ENCODE measurements at places on chromosomes 3 and 15.
A peak's percentile ranks its signal among the peaks of the same experiment; 100 is the strongest.

GRCh38 chr3:86109434-86109833 lies 881.5 kb downstream of the VGLL3 start:
- no peak for DNase-seq

- DNase-seq = no peak
These were observed 15.0 kb downstream of the KAT2B start for GRCh38 chr3:20055020-20055775.

DNA sequence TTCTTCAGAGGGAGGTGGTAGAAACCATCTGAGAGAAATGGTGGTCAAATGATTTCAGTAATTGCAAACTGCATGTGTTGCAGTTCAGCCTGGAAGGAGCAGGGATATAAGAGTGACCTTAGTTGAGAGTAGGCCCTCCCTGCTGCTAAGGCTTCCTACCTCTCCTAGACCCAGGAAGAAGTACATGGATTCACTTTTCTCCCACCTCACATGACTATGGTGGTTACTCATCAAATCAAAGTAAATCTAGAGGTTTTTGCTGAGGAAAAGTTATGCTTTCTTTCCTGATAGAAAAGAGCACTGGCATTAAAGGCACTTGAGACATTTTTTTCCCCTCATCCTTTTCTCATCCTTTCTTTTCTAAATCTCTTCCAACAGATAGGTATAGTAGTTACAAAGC lies 43.2 kb upstream of the LEKR1 start:
- DNase-seq = no peak

GRCh38 chr3:67804089-67804488 lies 149.7 kb upstream of the SUCLG2 start:
- DNase-seq = no peak

GRCh38 chr3:182258538-182259177 lies 534.6 kb upstream of the ATP11B start:
- no peak for DNase-seq

DNA sequence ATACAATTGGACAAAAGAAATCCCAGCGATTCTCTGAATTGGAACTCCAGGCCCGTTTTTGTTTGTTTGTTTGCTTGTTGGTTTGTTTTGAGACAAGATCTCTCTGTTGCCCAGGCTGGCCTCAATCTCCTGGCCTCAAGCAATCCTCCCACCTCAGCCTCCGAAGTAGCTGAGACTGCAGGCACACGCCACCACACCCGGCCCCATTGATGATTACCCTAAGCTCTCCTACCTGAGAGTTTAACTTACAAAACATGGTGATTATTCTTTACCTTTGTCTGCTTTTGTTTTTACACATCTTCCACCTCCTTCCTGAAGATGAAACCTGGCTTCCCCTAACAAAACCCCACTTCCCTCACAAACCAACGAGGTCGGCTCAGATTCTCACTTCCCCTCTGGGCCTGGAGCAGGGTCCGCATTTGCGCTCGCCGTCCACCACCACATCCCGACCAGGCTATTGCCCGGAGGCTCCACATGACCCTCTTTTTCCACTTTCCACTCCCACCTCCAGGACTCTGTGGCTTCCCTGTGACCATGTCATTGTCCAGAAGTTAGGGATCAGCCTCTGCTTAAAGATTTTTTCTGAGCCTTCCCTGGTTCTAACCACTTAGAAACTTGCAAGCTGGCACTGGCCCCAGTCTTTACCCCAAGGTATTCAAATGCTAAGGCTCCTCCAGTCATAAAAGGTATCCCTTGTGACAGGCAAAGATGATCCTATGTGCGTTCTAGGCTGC lies 14.8 kb downstream of the KLHL6 start:
- DNase-seq = no peak

- no peak for DNase-seq
These were observed 41.3 kb upstream of the CORO2B start for GRCh38 chr15:68537506-68537905.

GRCh38 chr3:66413151-66413751 lies 87.6 kb downstream of the LRIG1 start:
- DNase-seq = peak; percentile 60

GRCh38 chr3:65935724-65936123 lies 103.0 kb downstream of the MAGI1 start:
- DNase-seq = no peak

DNA sequence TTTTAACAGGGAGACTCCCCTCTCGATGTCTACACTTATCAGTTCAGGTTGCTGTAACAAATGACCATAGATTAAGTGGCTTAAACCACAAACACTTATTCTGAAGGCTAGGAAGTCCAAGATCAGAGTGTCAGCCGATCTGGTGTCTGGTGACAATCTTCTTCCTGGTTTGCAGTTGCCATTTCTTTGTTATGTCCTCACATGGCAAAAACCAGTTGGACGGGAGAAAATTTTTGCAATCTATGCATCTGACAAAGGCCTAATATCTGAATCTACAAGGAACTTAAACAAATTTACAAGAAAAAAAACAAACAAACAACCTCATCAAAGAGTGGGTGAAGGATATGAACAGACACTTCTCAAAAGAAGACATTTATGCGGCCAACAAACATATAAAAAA lies 116.9 kb upstream of the FOXB1 start:
- DNase-seq = no peak

DNA sequence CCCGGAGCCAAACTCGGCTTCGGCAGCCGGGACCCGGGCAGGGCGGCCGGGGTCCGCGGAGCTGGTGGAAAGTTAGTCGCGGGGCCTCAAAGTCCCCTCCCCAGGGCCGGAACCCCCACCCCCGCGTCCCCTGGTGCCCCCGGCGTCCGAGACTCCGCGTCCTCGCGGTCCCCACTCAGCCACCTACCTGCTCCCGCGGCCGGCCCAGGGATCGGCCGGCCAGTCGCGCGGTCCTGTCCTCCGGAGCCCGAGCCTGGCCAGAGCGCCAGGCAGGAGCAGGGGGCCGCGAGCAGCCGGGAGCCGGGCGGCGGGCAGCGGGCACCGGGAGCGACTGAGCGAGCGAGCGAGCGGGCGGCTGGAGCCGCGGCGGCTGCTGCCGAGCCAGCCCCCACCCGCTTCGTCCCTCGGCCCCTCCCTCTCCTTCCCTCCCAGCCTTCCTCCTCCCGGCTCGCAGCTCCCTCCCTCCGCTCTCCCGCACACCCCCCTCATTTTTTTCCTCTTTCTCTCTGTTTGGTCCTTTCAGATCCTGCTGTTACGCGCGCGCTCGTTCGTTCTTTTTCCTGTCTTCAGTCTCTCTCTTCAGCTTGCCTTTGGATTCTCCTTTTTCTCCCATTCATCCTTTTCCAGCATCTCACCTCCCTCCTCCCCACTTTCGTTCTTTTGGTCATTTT lies at the start of gene MEGF11:
MEGF11 (minus strand) TSS at position 333 of the 671 bp plus-strand sequence. CDS start 125,347 bp downstream, outside the sequence.
- peak; percentile 72 for DNase-seq

DNA sequence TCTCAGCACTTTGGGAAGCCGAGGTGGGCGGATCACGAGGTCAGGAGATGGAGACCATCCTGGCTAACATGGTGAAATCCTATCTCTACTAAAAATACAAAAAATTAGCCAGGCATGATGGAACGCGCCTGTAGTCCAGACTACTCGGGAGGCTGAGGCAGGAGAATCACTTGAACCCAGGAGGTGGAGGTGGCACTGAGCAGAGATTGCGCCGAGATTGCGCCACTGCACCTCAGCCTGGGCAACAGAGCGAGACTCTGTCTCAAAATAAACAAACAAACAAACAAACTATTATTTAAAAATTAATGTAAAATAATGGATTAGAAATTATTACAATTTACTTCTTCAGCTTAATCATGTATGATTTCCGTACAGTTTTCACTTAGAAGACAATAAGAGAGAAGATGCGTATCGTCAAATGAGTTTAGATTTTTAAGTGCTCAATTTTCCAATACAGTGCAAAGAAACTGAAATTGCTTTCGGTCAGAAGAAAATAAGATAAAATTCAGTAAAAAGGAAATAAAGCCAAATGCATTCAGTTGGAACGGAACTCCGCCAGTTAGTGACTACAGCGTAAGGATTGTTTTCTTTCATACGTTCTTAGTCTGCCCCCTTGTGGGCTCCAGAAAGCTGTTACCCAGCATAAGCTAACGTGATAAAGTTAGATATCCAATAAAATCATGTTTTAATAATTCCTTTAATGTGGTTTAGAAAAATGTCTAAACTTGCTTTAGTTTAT lies 24.8 kb downstream of the AADAC start:
- no peak for DNase-seq

- no peak for DNase-seq
These were observed 45.9 kb downstream of the IL5RA start for GRCh38 chr3:3064297-3064696.

GRCh38 chr3:109548192-109548938 lies 211.0 kb upstream of the DPPA4 start:
- DNase-seq = no peak

DNA sequence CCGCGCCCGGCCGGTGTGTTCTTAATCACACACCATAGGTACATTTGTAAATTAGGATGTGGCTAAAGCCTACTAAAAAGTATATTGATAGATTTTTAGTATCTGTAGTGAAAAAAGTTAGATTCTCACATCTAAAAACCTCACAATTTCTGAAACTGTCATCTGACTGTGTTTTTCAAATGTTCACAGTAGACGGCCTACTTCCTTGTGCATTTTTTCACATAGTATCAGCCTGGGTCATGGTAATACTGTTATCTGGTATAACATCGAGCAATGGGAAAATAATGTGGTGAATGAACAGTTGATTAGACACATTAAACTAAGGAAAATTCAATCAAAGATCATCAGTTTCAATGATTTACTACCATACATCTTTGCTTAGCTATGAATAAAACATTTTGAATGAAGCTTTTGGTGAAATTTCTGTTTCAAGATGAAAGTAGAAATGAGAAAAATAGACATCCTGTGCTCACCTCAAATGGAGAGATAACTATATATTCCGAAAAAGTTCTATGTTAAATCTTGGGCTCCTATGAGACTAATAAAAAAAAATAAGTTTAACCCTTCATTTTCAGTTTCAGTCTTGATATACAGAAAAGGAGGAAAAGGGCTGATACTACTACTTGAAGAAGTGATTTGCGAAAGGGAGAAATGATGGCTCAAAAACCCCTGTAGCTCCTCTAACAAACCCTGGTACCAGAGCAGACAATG lies 262.7 kb downstream of the ZBTB20 start:
- DNase-seq = no peak

DNA sequence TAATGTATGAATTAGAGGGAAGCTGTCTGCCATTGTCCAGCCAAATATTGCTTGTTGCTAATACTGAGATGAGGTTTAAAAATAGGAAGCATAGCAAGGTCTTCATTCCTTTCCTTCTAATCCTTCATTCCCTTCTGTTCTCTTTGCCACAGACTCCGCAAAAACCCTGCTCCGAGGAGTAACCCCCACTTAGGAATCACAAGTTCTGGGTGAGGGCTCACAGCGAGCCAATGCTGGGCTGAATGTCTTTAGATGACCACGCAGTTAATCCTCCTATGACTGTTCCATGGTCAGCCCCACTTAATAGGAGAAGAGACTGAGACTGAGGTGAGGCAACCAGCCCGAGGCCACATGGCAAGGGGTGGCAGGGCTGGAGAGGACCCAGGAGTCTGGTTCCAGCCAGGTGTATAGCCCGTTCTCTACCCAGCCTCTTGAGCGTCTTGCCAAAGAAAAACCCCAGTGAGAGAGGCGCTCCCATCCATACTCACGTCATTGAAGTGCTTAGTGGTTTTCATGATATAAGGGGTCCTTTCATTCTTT lies 44.9 kb upstream of the CTSH start:
- DNase-seq = no peak

GRCh38 chr3:108394016-108394415 lies 97.7 kb downstream of the HHLA2 start:
- no peak for DNase-seq

DNA sequence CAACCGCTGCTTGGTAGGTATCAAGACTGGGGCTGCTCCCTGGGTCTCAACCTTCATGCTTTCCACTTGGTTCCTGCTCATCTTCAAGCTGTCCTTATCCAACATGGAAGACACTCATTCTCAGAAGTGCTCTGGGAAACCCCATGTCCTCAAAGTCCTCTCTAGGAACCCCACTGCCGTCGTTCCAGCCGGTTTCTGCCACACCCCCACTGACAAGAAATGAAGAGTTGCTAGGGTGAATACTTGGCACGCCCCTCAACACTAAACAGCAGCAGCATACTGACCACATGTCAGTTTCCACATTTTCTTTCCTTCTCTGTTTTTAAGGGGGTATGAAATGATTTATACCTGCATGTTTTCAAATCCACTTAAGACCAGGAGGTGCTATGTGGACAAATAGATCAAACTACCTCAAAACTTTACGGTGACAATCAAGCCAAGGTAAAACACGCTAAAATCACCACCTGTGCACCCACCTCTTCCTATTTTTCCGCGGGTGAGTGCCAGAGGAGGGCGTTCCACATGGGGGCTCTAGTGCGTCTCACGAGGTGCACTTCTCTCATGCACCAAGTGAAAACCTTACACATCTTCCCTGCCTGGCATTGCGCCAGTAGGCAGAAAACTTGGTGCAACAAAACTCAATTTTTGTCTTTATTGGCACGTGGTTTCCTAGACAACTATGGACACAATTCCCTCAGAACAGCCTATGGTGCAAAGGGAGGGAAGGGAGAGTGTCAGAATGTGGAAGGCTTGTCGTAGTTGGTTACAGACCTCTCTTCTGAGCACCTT lies 125.1 kb downstream of the TJP1 start:
- DNase-seq = no peak

DNA sequence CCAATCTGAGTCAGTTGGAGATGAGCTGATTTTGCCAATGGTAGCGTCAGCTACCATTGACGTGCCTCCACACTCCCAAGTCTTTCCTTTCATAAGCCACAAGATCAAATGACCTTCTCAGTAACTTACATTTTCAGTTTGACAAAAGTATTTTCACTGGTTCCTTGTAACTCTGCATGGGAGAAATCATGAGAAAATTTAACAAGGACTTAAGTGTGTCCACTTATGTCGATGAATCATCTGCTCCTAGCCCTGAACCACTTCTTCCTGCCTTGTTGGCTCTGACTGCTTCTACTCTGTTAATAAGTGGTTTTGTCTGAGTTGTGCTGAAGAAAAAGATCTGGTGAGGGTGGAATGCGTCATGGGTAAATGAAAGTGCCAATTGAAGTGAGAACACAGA lies 101.2 kb downstream of the NFKBIZ start:
- DNase-seq = no peak

DNA sequence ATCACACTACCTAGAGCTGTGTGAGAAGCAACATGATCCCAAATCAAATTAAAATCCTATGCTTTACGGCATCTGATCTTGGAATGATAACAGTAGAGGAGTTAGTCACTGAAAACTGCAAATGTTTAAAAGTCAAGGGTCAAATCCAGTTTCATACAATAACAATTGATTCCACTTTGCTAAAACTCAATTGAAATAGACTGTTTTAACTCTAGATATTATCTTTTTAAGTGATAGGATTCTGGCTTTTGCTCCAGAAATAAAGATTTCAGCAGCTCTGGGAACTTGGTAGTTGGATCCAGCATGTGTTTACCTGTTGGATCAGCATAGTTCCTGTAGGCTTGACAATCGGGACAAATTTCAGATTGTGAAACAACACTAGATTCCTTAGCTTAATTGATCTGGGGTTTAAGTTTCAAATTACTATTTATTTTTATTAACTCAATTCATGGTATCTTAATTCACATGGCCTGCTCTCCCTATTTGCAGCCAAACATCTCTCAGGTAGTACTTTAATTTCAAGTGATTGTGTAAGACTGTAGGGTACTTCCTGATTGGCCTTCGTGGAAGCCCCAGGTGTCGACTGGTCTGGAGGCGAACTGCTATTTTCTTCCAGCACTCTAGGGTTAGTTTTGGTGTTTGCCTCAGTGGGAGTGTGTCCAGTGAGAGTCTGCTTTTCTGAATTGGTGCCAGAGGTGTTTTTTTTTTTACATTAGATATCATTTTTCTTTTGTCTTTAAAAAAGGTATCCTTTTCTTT lies 16.6 kb downstream of the NFKBIZ start:
- no peak for DNase-seq

- no peak for DNase-seq
These were observed 210.8 kb upstream of the SEMA6D start for GRCh38 chr15:47506329-47507100.

GRCh38 chr3:185744997-185745843 lies 79.6 kb downstream of the IGF2BP2 start:
- no peak for DNase-seq
